ENCODE measurements at places on chromosomes 2 and 18.

GRCh38 chr2:162768656-162769055 is 69.9 kb downstream of the KCNH7 start:
- no peak for DNase-seq

DNA sequence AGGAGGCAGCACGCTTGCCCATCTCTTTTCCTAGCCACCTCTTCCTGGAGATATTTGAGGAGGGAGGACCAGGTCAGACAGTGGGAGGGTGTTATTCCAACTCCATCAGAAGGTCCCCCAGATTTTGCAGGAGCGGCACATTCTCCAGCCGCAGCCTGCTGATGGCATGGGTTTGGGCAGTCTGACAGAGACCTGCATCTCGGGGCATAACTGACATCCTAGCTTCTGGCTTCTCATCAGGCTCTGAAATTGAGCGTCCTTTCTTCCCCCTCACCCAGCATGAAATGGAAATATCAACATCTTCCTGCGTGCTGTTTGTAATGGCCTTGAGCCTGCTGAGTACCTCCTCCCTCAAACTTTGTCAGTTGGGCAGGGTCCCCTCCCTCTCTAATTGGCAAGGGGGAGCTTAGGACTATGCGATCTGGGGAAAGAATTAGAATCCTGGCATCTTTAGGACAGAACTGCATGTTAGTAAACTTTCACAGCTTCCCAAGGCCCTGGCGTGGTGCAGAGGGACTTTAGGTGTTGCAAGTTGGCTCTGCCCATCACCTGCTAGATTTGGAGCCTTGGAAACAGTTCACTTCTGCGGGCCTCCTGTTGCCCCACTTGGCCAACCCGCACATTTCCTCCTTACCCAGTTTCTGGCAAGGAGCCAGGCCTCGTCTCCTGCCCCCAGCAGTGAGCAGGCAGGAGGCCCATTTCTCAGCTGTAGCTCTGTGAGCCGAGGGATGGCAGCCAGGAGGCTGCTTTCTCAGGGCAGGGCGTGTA is 2.2 kb downstream of the ITM2C start:
- DNase-seq: peak; percentile 58

DNA sequence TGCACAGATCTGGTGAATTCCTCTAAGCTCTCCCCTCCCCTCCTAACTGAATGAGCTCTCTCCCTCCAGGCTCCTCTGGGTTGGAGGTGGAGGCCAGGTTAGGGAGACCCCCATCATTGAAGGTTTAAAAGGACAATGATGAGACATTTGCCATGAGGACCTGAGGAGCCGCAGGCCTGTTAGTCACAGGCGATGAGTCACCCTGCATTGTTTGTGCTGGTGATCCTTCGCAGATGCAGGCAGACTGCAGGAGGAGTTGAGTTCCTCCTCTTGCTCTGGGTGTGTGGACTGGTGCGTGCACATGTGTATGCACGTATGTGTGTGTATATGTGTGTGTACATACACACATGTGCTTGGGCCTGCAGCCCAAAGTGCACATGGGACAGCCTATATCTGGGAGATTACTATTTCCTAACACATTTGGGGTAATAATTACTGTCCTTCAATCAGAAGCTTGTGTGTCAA is 42.0 kb downstream of the MCFD2 start:
- DNase-seq: peak; percentile 52

- DNase-seq: no peak
Observed at GRCh38 chr18:634551-635045, 22.9 kb upstream of the TYMS start.

GRCh38 chr2:85468704-85469349 is 50.3 kb downstream of the SH2D6 start:
- no peak for DNase-seq

GRCh38 chr2:36780231-36780839 is 83.8 kb downstream of the VIT start:
- DNase-seq: peak; percentile 65

DNA sequence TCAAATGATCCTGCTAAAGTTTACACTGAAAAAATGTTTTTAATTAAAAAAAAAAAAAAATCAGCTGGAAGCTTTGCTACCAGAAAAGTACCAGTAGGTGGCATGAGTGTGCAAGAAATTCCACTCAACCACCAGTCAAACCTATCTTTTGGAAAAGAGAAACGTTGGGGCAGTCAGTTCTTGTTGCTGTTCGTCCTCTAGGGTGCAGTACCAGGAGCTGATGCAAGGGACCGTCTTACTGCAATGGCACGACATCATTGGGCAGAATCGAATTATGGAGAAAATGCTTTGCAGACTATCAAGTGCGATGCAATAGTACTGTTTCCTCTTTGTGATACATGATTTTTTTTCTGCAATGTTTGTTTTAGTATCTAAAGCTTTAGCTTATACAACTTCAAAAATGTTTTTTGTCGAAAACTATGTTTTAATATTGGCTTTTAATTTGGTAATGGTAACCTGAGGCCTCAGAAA is 18.3 kb downstream of the YPEL5 start:
- DNase-seq: peak; percentile 88

DNA sequence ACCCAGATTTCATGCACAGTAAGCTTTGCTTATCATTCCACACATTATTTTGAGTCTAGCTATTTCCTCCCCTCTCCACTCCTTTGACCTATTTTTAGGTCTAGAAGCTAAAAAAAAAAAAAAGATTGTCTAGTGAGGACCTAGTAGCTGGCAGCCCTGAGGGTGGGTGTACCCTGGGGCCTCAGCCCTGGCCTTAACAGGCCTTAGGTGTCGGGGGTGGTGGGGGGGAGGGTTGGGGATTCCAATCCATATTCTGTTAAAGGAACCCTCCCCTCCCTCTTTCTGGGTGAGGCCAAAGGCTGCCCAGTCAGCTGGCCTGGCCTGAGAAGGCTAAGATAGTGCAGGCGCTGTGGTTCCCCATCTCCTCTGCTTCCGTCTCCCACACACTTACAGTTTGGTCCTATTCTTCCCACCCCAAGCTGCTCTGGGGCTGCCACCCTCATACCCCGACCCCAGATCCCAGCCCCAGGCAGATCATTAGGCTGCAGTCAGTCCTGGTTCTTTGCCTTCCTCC is 65.5 kb upstream of the HK2 start:
- DNase-seq: no peak

GRCh38 chr2:21655136-21655535 is 531.4 kb downstream of the TDRD15 start:
- no peak for DNase-seq

- no peak for DNase-seq
Observed at GRCh38 chr2:12796657-12797056, 79.9 kb downstream of the TRIB2 start.

GRCh38 chr2:156892467-156893281 is 364.8 kb upstream of the GALNT5 start:
- peak; percentile 0 for DNase-seq
